ENCODE measurements at places on chromosomes 5 and 9.

- no peak for DNase-seq
Observed at GRCh38 chr5:107331882-107332281, 338.9 kb downstream of the EFNA5 start.

DNA sequence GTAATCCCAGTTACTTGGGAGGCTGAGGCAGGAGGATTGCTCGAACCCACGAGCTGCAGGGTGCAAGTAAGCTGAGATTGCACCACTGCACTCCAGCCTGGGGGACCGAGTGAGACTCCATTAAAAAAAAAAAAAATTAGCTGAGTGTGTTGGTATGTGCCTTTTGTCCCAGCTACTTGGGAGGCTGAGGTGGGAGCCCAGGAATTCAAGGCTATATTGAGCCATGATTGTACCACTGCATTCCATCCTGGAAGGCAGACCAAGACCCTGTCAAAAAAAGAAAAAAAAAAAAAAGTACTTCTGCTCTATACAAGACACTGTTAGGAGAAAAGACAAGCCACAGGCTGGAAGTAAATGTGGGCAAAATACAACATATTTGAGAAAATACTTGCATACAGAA is 68.5 kb upstream of the FBXW11 start:
- DNase-seq: no peak

GRCh38 chr5:150582241-150583109 is 58.0 kb upstream of the SYNPO start:
- no peak for DNase-seq

GRCh38 chr5:181255276-181255675 is 5.7 kb downstream of the TRIM52 start:
- DNase-seq: no peak

DNA sequence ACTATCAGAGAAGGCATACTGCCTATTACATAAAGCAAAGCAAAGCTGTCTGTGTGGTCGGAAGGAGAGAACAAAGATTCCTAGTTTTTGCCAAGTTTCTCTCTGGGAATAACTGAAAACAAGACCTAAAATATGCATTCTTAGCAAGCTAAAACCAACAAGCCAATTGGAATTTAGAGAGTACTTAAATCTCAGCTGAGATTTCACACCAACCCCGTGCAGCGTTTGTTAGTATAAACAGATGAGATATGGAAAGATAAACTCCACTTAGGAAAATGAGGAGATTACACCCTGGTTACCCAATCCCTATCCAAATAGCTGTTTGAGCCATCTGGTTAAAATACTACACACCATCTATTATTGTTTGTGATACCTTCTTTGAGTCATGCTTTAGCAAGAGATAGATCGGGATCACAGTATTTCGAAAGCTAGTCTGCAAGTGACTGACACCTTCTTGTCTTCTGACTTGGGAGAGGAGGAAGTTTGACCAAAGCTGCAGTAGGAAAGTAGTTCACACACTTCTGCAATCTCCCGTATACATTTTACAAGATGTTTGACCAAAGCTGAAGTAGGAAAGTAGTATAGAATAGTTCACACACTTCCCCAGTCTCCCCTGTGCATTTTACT is 18.2 kb downstream of the FAF2 start:
- no peak for DNase-seq

- no peak for DNase-seq
Observed at GRCh38 chr9:115524453-115525059, 406.6 kb upstream of the TNC start.

GRCh38 chr9:17532461-17532860 is 46.4 kb upstream of the SH3GL2 start:
- DNase-seq: no peak

DNA sequence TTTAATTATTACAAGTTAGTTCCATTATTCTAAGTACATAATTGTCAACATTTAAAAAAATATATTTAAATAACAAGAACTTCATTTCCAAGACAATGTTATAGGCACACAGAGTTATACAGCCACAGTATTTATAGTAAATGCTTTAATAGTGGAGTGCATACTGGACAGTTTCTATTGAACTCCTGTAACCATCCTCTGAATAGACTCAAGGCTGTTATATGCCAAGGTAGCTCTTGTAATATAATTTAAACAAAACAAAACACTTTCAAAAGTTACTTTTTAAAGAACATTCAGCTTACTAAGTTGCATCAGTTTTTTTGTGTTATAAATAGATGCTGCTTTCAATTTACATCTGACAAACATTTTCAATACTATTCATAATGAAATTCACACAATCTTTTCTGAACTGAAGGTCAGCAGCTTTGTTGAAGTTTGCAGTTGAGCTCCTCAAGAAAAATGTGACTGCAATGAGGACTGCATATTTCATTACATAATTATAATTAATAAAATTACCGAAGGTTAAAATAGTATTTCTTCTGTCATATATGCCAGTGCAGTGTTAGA is 549.9 kb upstream of the CYLC2 start:
- DNase-seq: no peak

DNA sequence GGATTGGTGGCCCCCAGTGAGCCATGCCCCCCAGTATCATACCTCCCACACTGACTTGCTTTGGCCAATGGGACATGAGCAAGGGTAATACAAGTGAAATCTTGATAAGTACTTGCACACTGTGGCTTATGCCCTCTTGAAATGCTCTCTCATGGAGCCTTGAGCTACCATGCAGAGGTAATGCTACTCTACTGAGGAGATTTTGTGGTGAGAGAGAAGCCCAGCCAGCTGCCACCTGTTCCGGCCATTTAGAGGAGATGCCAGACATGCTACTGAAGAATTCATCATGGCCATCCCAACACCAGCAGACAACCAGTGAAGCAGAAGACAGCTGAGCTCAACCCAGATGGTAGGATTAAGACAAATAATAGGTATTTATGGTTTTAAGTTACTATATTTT is 299.5 kb downstream of the MEF2C start:
- no peak for DNase-seq

DNA sequence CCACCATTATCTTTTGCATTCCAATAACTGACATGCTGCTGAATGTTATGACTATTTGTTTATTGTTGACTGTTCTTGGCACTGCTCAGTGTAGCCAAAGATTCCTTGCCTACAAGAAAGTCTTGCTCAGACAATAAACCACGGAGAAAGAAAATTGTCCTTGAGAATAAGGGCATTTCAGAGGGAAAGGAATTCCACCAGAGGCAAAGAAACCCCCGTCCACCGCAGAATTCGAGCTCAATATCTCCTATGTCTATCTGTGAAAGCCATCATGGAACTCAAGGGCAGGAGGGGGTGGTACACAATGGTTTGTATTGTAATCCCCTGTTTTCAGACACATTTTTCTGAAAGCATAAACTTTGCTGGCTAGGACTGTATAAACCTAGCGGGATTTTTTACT is 70.3 kb upstream of the ADAMTS16 start:
- no peak for DNase-seq

- DNase-seq: no peak
Observed at GRCh38 chr5:74440341-74440740, 200.2 kb downstream of the ENC1 start.

GRCh38 chr5:15798006-15798405 is 298.0 kb downstream of the FBXL7 start:
- DNase-seq: no peak

All from stimulated activated CD8-positive, alpha-beta memory T cell treated with anti-CD3 and anti-CD28 coated beads, Interleukin-4, amount 100 ng/mL, for 48 hours (primary cell).